ENCODE measurements at places on chromosomes 2 and 18.

- no peak for DNase-seq
Observed at GRCh38 chr18:62672600-62672999, 42.7 kb upstream of the PHLPP1 start.

- DNase-seq: no peak
Observed at GRCh38 chr18:21192308-21192624, 49.8 kb upstream of the GREB1L start.

GRCh38 chr2:70330476-70330875 is 28.6 kb upstream of the FAM136A start:
- DNase-seq: no peak

DNA sequence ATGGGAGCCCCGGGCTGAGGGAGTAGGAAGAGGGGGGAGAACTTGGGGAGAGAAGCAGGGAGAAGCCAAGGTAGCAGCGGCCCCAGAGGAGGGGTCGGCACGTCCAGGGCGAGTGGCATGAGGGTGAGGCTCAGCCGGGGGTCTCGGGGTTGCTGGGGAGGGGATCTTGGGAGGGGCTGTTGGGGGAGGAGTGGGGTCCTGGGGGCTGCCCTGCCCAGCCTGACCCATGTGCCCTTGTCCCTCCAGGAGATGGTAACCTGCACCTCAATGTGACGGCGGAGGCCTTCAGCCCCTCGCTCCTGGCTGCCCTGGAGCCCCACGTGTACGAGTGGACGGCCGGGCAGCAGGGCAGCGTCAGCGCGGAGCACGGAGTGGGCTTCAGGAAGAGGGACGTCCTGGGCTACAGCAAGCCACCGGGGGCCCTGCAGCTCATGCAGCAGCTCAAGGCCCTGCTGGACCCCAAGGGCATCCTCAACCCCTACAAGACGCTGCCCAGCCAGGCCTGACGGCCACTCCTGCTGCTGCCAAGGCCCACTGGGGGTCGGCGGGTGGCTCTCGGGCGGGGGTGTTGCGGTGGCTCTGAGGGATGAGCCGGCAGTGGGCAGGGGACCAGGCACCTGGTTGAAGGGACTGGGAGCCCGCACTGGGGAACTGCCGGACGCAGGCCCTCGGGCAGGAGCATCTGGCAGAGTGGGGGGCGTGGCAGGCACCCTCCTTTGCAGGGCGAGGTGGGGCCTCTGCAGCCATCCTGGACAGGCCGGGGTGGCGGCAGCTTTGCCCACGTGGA is 9.0 kb upstream of the GAL3ST2 start:
- DNase-seq: no peak

DNA sequence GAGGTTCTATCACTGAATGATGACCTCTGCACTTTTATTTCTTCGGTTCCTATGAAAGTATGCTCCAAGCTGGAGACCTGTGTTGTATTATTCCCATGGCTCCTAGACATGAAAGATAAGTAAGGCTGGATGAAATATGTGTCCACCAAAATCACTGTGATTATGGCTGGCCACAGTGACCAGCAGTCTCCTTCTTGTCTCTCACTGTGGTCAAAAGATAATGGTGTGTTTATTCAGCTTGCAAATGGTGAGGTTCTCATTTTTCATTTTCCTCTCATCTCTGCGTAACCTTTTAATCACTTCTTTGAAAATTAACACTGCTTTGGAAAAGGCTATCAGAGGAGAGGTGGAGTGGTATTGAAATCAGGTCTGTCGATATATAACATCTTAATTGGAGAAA is 107.8 kb upstream of the DAPL1 start:
- no peak for DNase-seq

GRCh38 chr18:74905247-74905646 is 303.7 kb downstream of the PTGR3 start:
- no peak for DNase-seq

GRCh38 chr2:109217362-109218086 is 88.5 kb downstream of the SH3RF3 start:
- no peak for DNase-seq

GRCh38 chr2:26300234-26300925 is 45.6 kb upstream of the SELENOI start:
- DNase-seq: peak; percentile 66

GRCh38 chr18:55351980-55352714 is 235.8 kb downstream of the TCF4 start:
- no peak for DNase-seq

GRCh38 chr2:129912066-129912820 is 67.2 kb upstream of the RAB6C start:
- no peak for DNase-seq

DNA sequence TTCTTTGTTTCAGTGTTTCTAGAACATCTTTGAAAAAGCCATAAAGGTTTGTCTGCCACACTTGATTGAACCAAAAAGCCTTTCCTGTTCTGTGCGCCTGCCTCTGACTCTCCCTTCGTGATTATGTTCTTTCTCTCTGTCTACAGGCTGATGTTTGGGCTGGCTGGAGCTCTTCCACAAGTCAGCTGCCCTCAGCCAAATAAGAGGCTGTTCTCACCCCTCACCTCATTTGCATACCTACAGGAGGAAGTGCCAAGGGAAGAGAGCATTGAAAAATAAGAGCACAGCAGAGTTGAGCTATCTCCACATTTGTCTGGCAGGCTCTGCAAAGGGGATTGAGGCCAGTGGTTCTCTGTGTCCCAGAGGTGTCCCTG is 15.8 kb downstream of the INPP5D start:
- DNase-seq: peak; percentile 65

- DNase-seq: no peak
Observed at GRCh38 chr2:114082731-114083433, 193.0 kb downstream of the ACTR3 start.

- no peak for DNase-seq
Observed at GRCh38 chr2:205969584-205969983, 116.4 kb downstream of the INO80D start.

DNA sequence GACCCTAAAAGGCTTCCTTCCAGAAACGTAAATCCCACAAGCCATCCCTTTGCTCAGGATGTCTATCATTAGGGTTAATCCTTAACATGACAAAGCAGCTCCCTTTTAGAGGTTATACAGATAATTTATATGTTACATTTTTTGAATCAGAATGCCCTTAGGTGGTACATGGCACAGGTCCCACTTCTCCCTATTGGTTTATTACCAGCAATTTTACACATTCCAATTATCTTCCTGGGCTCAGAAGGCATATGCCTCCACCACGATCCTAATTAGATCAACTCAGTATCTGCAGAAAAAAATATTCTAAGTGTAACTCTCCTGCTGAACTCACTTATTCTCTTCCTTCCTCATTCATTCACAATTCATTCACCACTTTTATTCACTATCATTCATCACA is 507.0 kb upstream of the MAP2 start:
- DNase-seq: no peak

DNA sequence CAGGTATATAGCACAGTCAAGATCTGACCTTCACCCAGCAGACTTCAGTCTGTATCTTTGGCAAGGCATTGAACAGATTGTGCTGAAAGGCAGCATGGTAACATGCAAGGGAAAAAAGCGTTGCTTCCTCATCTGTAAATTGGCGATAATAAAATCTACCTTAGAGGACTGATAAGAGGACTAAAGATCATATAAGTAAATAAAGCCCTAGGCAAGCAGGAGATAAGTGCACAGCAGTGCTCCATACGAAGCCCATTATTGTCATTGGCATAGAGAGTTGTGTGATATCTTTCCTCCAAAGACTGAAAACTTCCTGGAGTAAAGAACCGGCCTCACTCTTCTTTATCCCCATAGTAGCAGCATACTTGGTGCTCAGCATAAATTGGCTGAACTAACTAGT is 162.6 kb downstream of the ANKRD44 start:
- no peak for DNase-seq

DNA sequence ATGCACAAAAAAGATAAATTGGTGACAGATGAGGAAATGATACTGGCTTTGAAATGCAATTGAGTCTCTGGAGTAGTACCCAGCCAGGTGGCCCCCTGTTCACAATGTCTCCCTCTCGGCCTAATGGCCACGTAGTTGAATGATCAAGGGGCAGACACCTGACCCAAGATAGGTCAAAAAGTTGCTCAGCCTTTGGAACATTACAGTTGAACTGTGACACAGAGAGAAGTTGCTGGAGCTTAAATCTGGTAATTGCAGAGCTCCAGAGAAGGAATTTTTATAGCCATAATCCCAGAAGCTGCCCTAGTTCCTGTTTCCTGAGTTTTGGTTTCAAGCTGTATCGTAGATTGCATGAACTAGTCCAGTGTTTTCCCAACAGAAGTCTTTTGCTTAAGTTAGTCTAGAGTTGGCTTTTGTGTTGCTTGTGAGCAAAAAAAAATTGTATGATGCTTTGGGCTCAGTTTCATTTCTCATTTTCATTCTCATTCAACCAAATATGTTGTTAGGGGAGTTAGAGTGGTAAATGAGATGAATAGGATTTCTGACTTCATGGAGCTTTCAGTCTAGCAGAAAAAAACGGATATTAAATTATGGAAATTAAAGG is 117.9 kb downstream of the CSRNP3 start:
- peak; percentile 4 for DNase-seq

- DNase-seq: peak; percentile 15
Observed at GRCh38 chr18:51171625-51172259, 25.7 kb downstream of the MEX3C start.

DNA sequence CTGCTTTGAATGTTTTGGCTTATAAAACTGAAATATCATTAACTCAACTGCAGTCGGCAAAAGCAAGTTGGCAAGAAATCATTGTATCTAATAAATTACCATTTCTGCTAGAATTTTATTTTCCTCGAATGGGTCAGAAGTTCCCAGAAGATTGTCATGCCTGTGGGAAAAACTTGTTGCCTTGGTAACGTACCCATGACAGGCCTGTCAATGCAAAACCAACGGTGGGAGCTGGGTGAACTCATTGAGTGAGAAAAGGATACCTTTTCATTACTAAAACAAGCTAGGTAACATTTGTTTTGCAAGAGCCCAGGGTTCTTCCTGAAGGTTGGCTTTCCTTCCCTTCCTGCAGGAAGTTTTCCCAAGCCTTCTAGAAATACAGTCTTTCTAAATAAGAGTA is 9.5 kb downstream of the PLB1 start:
- DNase-seq: no peak

GRCh38 chr18:48923746-48924629 is 26.8 kb downstream of the SMAD7 start:
- no peak for DNase-seq

GRCh38 chr2:237511885-237512405 is 24.9 kb downstream of the MLPH start:
- DNase-seq: no peak

GRCh38 chr2:95328358-95329125 is 31.4 kb downstream of the KCNIP3 start:
- DNase-seq: no peak

- no peak for DNase-seq
Observed at GRCh38 chr2:67891642-67892041, 171.2 kb downstream of the C1D start.

DNA sequence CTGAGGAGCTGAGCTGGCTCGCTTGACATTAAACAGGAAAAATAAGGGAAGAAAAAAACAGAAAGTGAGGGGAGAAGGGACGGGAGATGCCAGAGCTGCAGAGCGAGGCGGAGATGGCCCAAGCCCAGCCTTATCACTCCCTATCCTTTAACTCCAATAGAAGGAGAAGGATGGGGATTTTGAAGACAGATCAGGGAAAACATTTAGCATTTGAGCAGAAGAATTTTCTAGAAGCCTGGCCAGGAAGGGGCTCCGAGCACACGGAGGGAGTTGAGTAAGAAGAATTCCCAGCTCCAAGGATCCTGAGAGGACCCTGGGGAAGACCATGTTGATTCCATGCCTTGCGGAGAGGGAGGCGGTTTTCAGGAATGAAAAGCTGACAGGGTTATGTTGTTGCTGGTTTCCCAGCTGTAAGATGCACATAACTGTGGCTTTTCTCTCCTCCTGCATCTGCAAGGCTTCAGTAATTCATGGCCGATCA is 35.6 kb downstream of the TWIST2 start:
- DNase-seq: no peak

DNA sequence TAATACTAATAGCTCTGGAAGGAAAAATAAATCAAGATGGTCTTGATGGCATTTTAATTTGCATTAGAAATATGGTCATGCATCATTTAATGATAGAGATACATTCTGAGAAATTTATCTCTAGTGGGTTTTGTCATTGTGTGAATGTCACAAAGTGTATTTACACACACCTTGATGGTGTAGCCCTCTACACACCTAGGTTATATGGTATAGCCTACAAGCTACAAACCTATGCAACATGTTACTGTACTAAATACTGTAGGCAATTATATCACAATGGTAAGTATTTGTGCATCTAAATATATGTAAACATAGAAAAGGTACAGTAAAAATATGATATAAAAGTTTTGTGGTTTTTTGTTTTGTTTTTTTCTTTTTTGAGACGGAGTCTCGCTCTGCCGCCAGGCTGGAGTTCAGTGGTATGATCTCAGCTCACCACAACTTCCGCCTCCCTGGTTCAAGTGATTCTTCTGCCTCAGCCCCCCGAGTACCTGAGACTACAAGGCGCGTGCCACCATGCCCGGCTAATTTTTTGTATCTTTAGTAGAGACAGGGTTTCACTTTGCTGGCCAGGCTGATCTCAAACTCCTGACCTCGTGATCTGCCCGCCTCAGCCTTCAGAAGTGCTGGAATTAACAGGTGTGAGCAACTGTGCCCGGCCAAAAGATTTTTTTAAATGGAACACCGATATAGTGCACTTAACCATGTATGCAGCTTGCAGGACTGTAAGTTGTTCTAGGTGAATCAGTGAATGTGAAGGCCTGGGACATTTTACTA is 83.7 kb upstream of the UBXN4 start:
- DNase-seq: no peak

GRCh38 chr2:44582363-44583008 is 220.7 kb downstream of the CAMKMT start:
- DNase-seq: no peak

Data from inflammatory macrophage (primary cell).